ENCODE measurements at places on chromosomes 5 and 9.

GRCh38 chr5:168885324-168886120 is 306.4 kb upstream of the PANK3 start:
- peak; percentile 12 for DNase-seq

GRCh38 chr9:128145951-128146351 is 3.3 kb upstream of the LCN2 start:
- DNase-seq, result no peak

- no peak for DNase-seq
Measured at GRCh38 chr9:107530679-107531078, 41.1 kb upstream of the KLF4 start.

- DNase-seq, result no peak
Measured at GRCh38 chr9:78839252-78839651, 542.3 kb downstream of the PSAT1 start.

GRCh38 chr5:171420431-171421241 is 1.2 kb downstream of the FGF18 start:
- DNase-seq, result no peak

- DNase-seq, result no peak
Measured at GRCh38 chr5:44807269-44807668, 1.5 kb upstream of the MRPS30 start.

- no peak for DNase-seq
Measured at GRCh38 chr5:113480243-113480642, 8.0 kb downstream of the MCC start.

GRCh38 chr5:33903118-33903517 is 11.3 kb upstream of the ADAMTS12 start:
- DNase-seq, result no peak

DNA sequence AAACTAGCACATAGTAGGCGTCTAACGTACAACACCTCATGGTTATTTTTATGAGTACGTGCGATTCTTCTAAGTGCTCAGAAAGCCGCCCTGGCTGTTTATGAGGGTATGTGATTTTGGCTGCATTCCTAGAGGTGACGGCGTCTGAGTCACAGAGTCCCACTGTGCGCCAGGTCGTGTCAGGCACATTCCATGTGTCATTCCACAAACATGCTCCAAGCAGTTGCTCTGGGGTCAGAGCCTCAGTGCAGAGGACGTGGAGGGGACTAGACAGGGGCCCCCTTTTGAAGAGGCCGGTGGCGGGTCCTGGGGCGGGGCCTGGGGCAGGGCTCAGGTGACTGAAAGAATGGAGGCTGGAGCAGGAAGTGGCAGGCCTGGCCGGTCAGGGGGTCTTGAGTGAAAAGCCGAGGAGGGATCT is 51.9 kb downstream of the NEK6 start:
- DNase-seq, result no peak

DNA sequence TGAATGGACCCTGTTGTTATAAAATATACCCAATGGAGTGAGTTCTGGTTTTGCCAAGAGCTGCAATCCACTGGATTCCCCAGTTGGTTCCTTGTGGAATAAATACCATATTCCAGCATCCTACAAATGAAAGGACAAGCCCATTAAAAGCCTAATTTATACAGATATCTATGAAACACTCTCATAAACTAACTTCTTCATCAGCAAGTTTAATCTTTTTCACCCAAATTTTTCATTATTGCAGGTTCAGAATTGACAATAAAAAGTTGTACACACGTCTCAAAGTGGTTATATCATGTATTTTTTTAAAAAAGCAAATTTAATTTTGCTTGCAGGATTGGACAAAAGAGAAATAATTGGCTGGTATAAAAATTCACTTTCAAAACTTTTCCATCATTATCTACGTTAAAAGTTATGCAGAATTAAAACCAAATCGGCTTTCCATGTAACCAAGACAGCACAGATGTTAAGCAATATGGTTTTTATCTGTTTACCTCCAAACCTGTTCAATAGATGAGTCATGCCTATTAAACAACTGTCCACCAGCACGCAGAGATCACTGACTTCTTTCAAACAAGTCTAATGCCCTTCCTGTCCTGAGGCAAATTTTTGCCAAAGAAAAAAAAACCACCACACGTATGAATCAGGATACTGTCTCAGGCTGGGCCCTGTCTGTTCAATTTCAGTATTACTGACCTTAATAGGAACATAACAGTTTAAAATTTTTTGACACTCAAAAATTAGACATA is 42.5 kb downstream of the CEMIP2 start:
- no peak for DNase-seq

DNA sequence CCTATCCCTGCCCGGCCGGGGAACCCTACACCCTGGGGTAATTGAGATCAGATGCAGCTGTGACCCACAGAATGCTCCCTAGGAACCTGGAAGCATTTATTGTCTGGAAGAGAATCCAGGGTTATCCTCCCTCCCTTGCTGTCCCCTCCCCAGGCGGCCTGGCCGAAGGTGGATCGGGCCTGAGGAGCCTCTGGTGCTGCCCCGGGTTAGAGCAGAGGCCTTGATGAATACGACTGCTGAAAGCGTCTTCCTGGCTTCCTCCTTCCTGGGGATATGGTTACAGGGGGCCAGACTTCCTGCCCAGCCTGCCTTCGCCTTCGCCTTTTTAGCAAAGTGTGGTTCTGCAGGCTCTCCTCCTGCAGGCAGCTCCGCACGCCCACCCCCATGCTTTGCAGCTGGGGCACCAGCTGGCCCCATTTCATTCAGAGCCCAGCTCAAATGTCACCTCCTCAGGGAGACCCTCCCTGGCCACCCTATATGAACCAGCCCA is 22.5 kb upstream of the PTGS1 start:
- no peak for DNase-seq

DNA sequence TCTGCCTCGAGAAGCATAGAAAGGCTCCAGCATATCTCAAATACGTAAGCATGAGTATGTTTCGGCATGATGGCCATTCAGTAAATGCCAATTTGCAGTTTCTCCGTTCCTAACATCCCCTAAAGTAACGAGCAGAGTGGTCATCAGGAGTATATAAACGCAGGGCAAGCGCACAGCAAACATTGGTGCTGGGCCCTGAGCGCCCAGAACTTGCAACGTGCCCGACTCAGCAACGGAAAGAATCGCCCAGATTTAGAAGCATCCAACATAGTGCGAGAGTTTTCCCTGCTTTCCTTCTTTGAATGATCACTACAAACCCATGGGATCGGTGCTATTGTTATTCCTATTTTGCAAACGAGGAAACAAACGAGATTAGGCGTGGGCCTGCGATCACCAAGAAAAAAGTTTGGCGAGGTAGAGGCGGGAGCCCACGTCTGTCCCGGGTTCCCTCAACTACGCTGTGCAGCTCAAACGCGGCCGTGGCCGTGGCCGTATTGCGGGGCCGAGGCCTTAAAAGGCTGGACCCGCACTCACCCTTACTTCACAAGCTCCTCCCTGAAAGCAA is 505 bp downstream of the RPS14 start:
- no peak for DNase-seq

- no peak for DNase-seq
Measured at GRCh38 chr9:94613003-94613402, 19.4 kb upstream of the FBP2 start.

- DNase-seq, result no peak
Measured at GRCh38 chr9:135088348-135088978, 995 bp downstream of the OLFM1 start.

GRCh38 chr5:150570333-150570732 is 62.4 kb downstream of the NDST1 start:
- no peak for DNase-seq

GRCh38 chr9:22216730-22217172 is 207.6 kb upstream of the CDKN2B start:
- DNase-seq, result no peak

DNA sequence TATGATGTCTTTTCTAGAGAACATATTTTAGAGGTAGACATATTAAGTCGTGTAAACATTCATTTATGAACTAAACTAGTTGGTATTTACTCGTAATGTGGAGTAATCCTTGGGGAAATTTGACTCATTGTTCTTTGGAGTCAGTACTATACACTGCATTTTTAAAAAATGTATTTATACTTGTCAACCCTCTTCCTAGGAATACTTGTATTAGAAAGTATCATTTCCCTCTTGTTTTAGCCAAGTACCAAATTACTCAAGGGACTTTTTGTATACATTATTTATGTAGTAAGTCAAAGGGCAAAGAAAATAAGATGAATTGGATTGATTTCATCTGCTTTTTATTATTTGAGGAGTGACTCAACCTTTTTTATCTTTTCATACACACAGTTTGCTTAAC is 248.1 kb upstream of the IZUMO3 start:
- no peak for DNase-seq

GRCh38 chr5:56986626-56986947 is 34.7 kb upstream of the MIER3 start:
- no peak for DNase-seq

- DNase-seq, result no peak
Measured at GRCh38 chr5:130111746-130112145, 207.5 kb downstream of the CHSY3 start.

DNA sequence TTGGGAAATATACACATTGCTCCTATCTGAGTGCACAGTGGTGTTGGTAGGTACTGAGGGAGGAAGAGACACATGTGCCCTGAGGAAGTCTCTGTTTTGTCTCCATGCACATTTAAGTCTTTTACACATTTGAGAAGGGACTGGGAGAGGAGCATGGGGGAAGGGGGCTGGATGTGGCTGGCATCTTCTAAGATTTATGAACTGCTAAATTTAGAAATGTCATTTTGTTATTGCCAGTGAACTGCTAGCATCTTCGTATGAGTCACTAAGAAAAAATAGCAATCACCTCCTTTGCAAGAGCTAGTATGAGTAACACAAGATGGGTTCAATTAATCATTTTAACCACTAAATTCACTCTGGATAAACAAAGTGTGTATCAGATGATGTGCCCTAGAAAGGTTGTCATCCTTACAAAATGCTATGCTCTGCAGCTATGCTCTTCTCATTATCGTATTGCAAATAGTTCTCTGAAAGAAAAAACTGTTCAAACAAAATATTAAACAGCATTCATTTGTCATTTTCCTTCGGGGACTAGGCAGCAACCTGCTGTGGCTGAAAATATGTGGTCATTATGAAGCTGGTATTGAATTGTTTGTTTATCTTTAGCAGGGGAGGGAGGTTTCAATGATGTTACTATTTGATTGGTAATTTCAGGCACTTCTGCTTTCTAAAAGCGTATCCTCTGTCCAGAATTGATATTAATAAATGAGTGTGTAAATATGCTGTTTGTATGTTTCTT is 236.5 kb downstream of the DMRTA1 start:
- DNase-seq, result no peak

DNA sequence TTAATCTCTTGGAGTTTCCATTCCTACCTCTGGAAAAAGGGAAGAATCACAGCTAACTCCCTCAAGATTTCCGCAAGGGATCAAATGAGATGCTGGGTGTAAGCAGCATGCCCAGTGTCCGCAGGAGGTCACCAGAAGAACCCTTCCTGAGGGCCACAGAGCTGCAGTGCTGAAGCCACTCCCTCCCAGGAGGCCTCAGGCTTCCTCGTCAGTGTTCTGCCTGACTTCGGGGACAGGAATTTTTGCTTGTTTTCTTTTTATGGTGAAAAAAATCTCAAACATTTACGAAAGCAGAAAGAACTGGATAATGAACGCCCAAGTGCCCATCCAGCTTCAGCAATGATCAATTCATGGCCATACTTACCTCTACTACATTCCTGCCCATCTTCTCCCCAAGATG is 183.0 kb downstream of the CDK5RAP2 start:
- no peak for DNase-seq

DNA sequence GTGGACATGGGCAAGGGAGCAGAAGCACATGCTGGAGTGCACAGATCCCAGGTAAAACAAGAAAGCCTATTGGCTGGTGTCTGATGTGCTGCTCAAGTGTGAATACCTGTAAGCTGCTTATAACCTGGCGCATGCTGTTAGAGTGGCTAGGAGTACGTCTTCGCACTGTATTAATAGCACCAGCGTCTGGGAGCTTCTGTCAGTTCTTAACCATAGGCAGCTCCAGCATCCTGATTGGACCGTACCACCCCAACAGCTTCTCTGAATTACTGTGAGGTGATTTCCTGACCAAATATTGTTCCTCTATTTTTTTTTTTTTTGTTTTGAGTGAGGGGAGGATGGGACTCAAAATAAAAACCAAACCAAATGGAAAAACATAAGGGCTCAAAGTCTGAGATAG is 987.6 kb downstream of the PTPRD start:
- DNase-seq, result no peak

DNA sequence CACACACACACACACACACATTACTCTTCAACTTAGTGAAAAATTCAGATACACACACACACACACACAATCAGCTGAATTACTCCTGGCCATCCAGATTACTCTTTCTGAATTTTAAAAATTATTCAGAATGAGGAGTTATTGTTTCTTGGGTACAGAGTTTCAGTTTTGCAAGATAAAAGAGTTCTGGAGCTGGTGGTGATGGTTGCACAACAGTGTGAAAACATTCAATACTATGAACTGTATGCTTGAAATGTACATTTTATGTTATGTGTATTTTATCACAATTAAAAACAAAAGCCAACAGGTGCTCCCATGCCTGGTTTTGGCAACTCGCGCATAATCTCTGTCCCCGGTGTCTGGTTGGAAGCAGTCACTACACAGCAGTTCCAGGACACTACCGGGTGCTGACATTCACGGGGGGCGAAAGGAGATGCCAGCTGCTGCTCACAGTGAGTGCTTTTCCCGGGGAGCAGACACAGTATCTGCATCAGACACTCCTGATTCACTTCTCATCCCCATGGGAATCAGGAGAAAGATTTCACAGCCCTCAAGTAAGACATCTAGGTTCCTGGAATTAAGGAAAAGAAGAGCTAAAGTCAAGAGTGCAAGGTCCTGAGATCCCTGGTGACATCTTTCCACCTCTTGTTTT is 55.7 kb downstream of the LHFPL2 start:
- no peak for DNase-seq

GRCh38 chr5:125266106-125266505 is 519.7 kb upstream of the ZNF608 start:
- no peak for DNase-seq

GRCh38 chr9:7879551-7880245 is 80.1 kb upstream of the DMAC1 start:
- DNase-seq, result no peak

GRCh38 chr9:78131969-78132700 is 100.5 kb upstream of the GNAQ start:
- DNase-seq, result no peak

- peak; percentile 37 for DNase-seq
Measured at GRCh38 chr5:139845846-139846681, 50.5 kb downstream of the PSD2 start.

GRCh38 chr9:97564291-97565175 is 63.1 kb downstream of the TMOD1 start:
- no peak for DNase-seq

GRCh38 chr5:127867022-127867783 is 164.0 kb downstream of the CCDC192 start:
- DNase-seq, result no peak

Data from hippocampal formation (tissue), 2 donors.